ENCODE measurements at places on chromosomes 11 and 22.
A peak's percentile ranks its signal among the peaks of the same experiment; 100 is the strongest.

- no peak for DNase-seq
Observed at GRCh38 chr11:66975405-66976027, 412 bp downstream of the C11orf86 start.

- DNase-seq = no peak
Observed at GRCh38 chr22:26707581-26707980, 50.2 kb downstream of the MIAT start.

GRCh38 chr11:92752122-92752521 is 217.3 kb upstream of the MTNR1B start:
- DNase-seq = no peak

GRCh38 chr11:42200311-42200710 is 740.9 kb upstream of the LRRC4C start:
- DNase-seq = no peak

GRCh38 chr22:46443850-46444389 is 93.5 kb downstream of the CELSR1 start:
- DNase-seq = no peak

DNA sequence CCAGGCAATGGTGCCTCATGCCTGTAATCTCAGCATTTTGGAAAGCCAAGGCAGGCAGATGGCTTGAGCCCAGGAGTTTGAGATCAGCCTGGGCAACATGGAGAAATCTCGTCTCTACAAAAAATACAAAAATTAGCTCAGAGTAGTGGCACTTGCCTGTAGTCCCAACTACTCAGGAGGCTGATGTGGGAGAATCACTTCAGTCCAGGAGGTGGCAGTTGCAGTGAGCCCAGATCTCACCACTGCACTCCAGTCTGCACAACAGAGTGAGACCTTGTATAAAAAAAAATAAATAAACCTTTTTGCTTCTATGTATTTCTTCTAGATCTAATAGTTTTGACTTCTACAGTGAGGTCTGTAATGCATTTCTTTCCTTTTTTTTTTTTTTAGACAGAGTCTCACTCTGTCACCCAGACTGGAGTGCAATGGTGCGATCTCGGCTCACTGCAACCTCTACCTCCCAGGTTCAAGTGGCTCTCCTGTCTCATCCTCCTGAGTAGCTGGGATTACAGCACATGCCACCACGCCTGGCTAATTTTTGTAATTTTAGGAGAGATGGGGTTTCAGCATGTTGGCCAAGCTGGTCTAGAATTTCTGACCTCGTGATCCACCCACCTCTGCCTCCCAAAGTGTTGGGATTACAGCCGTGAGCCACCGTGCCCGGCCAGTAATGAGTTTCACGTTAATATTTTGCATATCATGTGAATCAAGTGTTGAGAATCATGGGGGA is 18.1 kb upstream of the RDX start:
- no peak for DNase-seq

- no peak for DNase-seq
Observed at GRCh38 chr22:50218153-50218995, 17.6 kb downstream of the SELENOO start.

DNA sequence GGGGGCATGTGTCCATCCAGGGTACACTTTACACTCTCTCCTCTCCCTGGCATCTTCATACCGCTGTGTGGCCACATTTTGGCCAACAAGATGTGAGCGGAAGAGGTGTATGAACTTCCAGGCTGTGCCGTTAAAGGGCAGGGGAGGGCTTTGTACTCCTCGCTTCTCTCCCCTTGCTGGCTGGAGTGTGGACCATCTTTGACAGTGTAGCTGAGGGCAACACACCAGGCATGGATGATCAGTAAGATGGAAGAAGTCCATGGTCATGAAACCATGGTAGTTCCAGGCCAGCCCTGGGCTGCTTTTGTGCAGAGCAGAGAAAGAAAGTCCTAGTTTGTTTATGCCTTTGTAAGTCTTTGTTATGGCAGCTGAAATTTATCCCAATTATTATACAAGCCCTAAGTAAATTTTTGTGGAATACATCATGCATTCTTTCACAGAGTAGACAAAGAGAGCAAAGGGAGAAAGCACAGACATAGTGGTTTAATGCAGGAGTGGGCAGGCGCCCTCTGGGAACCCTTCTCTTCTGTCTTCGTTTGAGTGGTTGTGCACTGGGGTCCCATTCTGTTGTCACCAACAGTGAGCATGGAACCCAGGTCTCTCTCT is 70.4 kb downstream of the FBXO7 start:
- no peak for DNase-seq

- DNase-seq = no peak
Observed at GRCh38 chr11:78428773-78429172, 11.2 kb upstream of the GAB2 start.

DNA sequence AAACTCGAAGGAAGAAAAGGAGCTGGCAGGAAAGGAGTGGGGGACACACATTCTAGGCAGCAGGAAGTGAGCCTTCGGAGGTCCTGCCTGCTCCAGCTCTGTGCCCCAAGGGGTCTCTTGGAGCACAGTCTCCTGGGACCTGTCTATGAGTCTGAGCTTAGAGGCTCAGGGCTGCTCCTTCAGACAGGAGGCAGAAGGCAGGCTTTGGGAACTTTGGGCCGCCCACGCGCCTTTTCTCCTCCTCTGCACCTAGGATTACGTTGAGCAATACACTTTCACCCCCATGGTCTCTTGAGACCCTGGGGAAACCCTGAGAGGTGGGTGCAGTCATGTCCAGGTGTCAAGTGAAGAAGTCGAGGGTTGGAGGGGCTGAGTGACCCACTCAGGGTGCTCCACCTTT is 965 bp downstream of the TCN2 start:
- no peak for DNase-seq

GRCh38 chr11:117457031-117457785 is 129.6 kb downstream of the CEP164 start:
- no peak for DNase-seq

DNA sequence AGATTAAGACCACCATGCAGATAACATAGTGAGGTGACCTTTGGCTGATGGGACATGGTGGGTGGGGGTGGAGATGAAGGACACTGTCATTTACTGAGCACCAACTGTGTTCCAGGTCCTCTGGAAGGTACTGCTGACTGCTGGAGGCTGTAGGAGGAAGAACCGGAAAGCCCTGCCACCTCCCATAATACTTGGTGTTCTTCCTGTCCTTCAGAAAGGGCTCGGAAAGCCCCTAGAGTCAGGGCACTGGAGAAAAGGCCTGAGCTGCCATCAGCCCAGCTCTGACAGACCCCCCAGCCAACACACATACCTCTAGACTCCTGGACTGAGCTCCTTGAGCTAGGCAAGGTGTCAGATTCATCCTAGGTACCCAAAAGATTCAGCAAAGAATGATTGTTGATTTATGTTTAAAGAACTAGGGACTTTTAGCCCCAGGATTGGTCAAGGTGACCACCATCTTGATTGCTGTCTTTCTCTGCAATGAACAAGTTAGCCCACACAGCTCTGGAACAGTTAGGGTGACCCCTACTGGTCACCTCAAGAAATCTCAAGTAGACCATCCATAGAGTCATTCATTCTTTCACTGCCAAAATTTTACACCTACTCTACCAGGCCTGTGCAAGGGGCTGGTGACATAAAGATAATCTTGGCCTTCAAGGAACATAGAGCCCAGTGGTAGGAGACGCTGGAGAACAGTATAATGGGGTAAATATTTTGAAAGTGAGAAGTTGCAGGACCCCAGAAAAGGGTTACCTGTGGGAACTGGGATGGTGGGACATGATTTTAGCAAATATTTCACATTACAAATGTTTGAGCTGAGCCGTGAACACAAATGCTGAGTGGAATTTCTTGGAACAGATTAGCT is 39.4 kb downstream of the IRAG1 start:
- no peak for DNase-seq

- DNase-seq = no peak
Observed at GRCh38 chr11:28460348-28460747, 352.2 kb downstream of the METTL15 start.

DNA sequence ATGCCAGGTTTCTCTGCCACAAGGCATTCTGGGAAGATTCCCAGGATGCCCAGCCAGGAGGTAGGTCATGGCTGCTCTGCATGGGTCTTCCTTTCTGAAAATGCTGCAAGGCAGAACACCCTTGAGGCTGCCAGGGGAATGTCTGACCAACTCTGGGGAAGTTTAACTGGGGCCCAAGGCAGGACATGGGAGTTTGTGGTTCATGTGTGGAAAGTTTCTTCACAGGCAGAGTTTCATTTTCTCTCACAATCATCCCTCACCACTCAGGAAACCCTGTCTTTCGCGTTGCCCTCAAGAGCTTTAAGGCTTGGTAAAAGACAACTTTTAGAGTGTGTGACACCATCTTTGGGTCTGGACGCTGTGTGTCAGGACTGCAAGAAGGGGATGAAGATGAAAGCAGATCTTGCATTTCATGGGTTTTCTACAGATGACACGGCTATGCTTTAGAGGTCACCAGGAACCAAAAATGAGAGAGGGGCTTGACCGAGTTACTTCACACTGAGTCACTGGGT is 133.5 kb downstream of the CD44 start:
- DNase-seq = peak; percentile 14

DNA sequence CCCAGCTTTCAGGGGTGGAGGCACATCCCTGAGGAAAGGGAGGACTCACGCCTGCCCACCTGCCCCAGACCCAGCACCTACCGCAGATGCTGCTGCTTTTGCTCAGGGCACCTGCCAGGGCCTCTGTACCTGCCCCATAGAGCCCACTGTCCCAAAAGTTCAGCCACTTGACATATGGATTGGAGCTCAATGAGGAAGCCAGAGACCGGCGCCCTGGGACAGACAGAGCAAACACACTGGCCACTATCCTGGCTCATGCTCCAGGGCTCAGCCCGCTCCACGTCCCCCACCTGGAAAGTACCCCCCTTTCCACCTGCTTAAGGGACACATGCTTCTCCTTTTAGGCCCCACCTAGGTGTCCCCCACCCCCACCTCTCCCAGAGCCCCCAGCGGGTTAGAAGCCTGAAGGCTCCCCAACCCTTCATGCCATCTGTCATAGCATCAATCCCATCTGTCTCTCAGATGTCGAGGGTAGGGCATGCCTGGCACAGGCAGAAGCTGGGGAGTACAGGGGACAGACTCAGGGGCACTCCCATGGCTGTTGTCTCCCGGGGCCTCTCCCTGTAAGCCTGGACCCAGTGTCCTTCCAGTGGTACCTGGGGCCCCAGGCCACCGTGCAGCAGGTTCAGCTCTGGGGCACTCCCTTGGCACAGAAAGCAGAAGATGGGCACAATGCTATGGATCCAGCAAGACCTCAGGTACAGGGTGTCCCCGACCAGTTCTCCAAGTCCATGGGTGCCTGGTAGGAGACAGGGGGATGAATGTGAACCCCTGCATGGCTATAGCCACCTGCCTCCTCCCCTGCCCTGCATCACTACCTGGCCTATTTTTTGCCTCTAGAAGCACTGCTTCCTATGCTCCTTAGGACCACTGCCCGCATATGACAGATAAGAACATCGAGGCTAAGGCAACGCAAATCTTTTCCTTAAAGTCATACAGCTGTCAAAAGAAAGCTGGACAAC is 2.2 kb upstream of the P2RX6 start:
- DNase-seq = no peak

GRCh38 chr22:28799606-28800307 is 612 bp downstream of the XBP1 start:
- DNase-seq = no peak

DNA sequence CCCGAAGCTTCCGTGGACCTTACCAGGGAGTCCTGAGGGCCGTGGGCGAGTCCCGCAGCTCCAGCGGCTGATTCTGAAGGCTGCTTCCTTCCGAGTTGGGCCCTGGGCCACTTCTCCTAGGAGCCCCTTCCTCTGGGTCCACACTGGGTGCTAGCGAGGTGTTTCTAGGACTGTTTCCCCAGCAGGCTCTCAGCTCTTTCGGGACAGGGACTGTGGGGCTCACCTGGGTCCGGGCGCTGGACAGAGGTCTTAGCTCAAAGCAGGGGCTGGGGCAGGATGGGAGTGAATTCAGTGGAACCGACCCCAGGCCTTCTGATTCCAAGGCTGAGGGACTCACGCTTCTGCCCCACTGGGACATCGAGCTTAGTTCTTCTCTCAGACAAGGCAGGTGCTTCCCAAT is 29.3 kb upstream of the CSNK1E start:
- no peak for DNase-seq

DNA sequence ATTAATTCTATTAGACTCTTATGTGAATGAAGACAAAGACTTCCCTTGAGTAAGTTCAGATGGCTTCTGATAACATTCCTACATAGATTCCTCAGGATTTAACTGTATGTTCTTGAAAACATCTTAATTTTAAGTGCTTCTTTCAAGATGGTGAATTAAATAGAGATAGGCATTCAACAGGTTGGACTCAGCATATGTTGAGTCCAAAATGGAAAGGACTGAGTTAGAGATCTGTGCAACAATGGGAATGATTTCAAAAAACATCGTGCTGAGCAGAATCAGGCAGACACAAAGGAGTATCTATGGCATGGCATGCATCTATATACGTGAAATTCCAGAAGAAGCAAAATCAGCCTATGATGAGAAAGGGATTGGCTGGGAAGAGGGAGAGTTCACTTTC is 36.2 kb downstream of the ZNF195 start:
- DNase-seq = no peak

DNA sequence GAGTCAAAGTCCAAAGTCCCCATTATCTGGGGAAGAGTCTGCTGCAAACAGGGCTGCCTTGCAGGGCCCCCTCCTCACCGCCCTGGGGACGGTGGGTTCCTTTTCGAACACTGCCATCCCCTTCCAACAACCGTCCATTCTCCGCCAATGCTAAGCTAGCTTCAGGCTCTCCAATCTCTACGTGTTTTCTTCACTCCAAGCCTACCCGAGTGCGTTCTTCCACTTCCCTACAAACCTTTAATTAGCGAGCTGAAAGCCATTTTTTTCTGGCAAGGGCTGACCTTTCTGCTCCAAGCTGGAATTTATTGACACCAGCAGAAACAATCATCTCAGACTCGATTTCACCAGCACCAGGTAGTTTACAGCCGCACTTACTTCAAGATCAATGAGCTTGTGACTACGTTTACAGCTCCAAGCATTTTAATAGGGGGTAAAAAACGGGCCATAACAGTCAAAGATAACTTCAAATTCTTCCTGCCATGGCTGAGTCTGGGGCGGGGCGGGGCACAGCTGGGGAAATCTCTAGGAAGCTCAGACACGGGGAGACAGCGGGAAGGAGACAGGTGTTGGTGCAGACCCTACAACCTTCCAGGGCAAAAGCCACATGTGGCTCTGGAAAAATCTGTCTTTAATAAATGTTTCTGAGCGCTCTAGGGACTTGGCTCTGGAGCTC is 82.2 kb downstream of the PHF21B start:
- no peak for DNase-seq

GRCh38 chr11:76210931-76211851 is 4.9 kb upstream of the WNT11 start:
- no peak for DNase-seq

GRCh38 chr11:124233376-124233775 is 7.5 kb upstream of the OR8G1 start:
- DNase-seq = no peak

DNA sequence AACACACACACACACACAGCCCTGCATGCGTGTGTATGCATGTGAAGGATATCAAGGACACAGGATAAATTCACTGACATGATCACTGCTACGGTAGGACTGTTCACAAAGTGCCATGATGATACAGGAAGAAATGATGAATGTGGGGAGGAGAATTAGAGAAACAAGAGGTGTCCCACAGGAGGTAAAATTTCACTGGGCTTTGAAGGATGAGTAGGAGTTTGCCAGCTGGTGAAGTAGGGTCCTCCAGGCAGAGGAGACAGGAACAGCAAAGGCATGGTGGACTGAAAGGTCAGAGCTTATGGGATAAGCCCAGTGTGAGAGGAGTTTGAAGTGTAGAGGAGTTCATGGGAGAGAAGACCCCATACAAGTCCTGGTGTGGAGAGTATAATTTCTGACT is 18.6 kb downstream of the NECTIN1 start:
- no peak for DNase-seq

GRCh38 chr11:46280706-46281105 is 3.2 kb downstream of the CREB3L1 start:
- no peak for DNase-seq
